ENCODE measurements at places on chromosomes 6 and 20.

- no peak for DNase-seq
Observed at GRCh38 chr6:11447265-11447664, 90.3 kb upstream of the TMEM170B start.

DNA sequence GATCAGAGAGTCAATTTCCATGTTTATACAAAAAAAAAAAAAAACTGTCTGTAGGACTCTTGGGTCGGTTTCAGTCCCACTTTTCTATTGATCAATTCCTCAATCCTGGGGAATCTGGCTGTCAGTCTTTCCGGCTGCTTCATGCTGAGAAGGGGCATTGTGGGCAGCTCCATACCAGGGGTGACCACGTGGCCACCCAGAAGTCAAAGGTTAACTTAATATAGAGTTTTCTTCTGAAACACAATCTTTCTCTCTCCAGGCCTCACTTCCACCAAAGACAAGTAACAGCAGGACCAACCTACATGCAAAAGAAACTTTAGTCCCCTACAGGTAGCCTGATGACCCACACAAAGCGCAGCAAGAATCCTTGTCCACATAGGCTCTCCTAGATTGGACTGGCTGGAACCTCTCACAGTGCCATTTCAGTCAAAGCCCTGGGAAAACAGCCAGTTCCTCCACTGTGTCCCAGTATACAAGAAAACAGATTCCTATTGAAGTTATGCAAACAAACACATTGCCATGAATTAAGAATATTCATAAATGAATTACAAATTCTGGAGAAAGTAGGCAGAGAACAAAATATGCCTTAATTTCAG, 18.5 kb upstream of the SERPINB9 start:
- DNase-seq: no peak

- no peak for DNase-seq
Observed at GRCh38 chr20:35560541-35560940, 18.7 kb downstream of the ERGIC3 start.

- DNase-seq: no peak
Observed at GRCh38 chr6:12458558-12458957, 168.4 kb downstream of the EDN1 start.

DNA sequence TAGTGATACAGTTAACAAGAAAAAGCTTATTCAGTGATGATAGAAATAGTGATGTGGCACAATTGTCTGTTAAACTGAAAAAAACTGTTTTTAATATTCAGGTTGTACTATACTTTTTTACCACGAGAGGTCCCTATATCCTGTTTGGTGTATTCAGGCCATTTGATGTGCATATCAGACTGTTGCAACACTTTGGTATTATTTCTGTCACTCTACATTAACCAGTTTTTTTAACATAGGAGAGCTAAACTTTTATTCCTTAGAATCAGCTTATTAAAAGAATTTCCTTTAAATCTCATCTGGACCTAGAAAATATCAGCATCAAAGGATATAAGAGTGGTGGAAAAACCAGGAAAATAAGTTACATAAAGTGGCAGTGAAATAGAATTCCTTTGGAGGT, 36.8 kb downstream of the TSPYL4 start:
- DNase-seq: no peak

DNA sequence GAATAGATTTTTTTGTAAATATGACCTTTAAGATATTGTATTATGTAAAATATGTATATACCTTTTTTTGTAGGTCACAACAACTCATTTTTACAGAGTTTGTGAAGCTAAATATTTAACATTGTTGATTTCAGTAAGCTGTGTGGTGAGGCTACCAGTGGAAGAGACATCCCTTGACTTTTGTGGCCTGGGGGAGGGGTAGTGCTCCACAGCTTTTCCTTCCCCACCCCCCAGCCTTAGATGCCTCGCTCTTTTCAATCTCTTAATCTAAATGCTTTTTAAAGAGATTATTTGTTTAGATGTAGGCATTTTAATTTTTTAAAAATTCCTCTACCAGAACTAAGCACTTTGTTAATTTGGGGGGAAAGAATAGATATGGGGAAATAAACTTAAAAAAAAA, 130.9 kb downstream of the SULF2 start:
- DNase-seq: no peak

DNA sequence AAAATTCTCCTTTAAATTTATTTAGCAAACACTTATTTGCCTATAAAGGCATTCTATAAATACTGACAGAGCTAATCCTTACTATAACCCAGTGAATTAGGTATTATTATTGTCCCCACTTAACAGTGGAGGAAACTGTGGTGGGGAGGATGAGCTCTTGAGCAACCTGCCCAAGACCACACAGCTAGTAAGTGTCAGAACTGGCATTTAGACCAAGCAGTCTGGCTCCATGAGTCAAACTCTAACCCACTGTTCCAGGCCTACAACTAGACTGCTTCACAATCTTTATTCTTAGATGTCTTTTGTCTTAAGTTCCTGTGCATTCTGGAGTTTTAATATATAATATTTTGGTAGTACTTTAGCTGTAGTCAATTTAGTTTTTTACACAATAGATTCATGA, 530.8 kb downstream of the BCKDHB start:
- no peak for DNase-seq

- no peak for DNase-seq
Observed at GRCh38 chr20:49603209-49603627, 35.3 kb upstream of the PTGIS start.
